ENCODE measurements at places on chromosomes 3 and 15.

DNA sequence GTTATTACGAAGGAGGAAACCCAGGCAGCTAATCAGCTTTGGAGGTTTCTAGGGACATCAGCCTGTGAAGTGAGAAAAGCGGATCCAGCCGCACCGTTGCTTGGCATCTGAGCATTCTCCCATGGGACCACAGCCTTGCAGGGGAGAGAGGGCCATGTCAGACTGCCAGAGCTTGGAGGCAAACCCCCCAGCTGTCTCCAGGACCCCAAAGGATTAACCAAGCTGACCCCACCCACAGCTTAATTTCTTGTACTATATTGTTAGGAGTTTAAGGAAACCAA lies 5.1 kb downstream of the IGDCC3 start:
- no peak for DNase-seq

DNA sequence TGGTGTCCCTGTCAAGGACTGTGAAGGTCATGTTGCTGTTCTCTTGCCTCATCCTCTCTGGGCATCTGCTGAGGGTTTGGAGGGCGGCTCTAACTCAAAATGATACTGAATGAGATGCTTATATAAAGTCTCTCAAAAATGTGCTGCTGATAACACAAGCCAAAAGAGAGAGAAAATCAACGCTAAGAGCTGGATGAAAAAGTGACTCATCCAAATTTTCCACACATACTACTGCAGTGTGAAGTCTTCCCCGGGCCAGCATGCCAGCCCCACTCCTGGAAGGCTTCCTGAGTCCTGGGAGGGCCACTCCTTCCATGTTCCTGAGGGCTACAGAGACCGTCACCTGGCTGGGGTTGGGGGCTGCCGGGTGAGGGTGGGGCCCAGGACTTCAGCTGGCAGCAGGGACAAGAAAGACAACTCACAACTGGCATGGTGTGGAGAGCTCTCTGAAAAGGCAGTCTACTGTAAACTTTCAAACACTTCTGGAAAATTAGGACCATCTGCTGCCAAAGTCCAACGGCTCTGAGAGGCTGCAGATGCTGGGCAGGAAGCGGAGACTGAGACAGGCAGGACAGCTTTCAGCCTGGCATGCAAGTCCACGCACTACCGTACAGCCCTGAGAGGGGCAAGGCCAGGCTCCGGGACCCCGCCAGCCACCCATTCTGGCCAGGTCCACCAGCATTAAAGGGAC lies 200.3 kb downstream of the ADAMTS17 start:
- DNase-seq: no peak

DNA sequence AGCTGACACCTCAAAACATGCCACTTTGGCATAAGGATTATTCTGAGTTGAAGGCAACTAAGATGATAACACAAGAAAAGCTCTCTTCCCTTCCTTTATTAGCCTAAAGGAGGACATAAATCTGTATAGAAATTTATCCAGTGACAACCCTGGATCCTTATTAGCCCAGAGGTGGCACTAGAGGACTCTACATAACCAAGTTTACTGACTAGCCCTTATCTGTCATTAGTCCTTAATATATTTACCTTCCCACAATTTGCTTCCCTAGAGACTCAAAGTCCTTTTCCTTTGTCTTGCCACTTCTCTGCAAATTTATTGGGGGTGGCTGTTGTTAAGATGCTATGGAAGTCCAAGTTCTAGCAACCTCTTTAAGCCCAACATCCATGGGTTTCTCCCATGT lies 26.7 kb downstream of the CEP70 start:
- no peak for DNase-seq

- DNase-seq: no peak
Measured at GRCh38 chr15:91885714-91886270, 32.3 kb downstream of the SLCO3A1 start.

DNA sequence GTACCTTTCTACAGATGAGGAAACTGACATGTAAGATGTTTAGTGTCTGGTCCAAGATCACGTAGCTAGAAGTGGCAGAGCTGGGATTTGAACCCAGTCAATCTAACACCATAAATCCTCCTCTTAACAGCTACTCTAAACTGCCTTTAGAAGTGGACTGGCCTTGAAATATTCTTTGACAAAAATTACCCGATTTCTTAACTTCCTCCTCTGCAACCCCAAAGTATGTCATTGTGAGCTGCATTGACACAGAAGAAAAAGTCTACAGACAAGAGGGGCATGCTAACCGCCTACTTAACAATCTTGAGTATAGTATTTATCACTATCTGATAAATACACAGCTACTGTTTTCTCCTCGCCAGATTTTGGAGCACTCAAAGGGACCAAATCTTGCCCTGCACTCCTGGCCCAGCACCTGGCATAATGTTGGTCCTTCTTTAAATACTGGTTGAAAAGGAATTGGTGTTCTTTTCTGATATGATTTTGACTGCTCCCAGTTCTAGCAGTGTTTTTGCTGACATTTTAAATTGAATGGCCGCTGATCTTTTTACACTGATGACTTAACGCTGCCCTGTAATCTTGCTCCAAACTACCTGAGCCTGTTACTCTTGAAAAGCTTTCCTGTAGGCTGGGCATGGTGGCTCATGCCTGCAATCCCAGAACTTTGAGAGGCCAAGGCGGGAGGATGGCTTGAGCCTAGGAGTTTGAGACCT lies 36.9 kb downstream of the ITPR1 start:
- no peak for DNase-seq

DNA sequence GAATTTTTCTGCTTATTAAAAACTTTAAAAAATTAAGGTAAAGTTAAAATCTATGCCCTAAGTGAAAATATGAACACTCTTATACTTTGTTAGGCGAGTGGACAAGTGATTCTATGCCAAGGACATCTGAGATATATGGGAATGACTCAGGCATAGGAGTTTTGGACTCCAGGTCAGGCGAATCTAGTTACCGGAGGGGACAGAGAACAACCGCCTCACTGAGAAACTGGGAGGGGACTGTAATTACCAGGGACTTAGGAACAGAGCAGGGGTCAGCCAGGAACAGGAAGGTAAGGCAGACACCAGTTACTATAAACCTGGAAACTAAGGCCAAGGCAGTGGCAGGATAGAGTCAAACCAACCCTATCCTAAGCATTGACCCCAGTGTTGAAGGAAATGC lies 16.8 kb upstream of the ATP1B3 start:
- DNase-seq: no peak

GRCh38 chr3:29700256-29700655 lies 419.4 kb downstream of the RBMS3 start:
- no peak for DNase-seq

DNA sequence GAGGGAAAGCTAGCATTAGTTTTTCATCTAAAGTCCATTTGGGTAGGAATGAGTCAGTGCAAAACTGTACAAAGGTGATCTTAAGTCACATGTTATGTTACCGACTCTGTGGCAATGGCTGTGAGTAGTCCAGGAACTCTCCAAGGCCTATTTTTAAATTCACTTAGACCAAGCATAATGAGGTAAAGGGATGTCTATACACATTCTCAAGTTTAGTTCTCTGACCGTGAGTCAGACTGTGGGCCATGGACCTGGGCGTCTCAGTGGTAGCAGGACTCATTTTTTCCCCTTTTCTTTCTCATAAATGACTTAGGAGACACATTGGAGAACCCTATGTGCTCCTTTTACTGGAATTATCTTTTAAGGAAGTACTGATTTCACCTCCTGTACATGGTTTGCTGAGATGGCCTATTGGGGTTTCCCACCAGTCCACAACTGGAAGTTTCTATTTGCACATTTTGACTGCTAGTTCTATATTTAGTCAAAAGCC lies 488.7 kb upstream of the TPRG1 start:
- peak; percentile 73 for DNase-seq

GRCh38 chr3:106593381-106593780 lies 724.6 kb upstream of the CBLB start:
- no peak for DNase-seq

DNA sequence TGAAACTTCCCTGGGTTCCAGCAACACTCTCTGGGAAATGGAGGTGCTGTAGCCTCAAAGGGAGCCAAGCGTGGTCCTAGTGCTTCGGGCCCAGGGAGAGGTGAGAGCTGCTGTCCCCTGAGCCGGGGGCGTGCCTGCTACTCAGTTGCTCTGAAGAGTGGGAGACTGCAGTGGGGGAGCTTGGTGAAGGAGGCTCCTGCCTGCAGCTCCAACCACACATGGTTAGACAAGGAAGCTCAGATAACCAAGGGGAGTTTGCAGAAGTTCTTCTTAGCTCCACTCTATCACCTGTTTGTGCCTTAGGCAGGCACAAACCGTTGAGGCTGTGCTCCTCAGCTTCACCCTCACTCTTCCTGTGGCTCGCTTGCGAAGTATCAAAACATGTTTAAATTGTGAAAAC lies 53.6 kb upstream of the TRPM1 start:
- no peak for DNase-seq

DNA sequence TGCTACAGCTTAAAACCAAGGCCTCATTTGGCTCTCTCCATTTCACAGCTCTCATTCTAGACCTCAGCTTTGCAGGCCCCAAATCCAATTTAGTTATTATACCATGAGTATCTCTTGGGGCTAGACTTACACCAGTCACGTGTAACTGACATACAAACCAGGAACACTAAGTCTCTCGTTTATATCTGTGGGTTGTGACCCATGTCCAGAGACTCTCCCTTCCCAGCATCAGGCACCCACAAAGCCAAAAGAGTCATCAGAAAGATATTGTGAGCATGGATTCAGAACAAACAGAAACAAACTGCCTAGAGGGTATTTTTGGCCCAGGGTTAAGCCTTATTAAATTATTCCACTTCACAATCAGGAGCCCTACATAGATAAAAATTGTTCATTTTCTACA lies 5.6 kb upstream of the CCDC13 start:
- peak; percentile 86 for DNase-seq

DNA sequence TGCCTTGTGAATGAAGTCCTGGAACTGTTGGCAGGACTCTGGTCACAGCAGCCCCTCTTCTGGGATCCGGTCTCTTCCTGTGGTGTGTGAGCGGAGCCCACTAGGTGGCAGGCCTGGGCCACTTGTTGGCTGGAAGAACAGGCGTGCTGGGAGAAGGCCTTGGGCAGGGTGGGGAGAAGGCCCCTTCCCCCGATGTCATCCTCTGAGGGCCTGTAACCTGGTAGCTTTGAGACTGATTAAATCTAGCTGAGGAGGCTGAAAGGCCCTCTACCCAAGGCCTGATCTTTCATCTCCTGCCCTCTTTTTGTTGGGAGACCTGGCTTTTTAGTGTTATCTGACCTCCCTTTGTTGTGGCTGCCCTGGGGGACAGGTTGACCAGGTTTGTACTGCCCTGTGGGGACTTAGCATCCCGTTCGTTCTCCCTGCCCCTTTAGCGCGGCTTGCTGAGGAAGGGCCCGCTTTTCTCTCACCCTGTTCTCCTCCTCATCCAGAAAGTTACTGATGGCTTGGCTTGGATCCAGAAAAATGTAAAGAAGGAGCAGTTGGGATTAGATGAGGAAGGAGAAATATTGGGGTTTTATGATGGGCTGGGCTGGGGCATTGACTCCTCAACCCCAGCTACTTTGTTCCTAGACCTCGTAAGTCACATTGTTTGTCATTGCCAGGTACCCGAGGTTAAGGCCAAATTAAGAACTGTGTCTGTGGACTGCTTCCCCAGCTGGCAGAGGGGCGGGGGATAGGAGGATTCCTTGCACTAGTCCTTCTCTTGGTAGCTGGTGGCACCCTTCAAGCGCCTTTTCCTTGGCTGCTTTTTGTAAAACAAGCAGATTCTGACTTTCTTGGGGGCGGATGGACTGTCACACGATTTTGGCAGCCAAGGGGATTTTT lies 48.5 kb downstream of the CHCHD6 start:
- DNase-seq: peak; percentile 65

- no peak for DNase-seq
Measured at GRCh38 chr3:39121621-39122020, 14.1 kb downstream of the TTC21A start.

DNA sequence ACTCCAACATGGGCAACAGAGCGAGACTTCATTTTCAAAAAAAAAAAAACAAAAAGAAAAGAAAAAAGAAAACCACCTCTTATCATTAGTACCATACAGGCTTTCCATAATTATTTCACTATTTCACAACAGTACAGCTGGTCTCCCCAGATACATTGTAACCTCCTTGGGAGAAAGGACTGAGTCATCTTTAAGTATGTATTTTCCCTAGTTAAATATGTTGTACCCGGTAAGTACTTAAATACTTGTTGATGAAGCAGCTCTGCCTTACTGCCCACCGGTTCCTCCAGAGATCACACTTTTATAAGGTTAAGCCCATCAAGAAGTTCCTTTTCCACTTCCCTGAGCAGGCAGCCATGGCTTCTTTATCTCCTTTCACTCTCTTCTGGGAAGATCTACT lies 789.5 kb upstream of the CFAP20DC start:
- peak; percentile 9 for DNase-seq

DNA sequence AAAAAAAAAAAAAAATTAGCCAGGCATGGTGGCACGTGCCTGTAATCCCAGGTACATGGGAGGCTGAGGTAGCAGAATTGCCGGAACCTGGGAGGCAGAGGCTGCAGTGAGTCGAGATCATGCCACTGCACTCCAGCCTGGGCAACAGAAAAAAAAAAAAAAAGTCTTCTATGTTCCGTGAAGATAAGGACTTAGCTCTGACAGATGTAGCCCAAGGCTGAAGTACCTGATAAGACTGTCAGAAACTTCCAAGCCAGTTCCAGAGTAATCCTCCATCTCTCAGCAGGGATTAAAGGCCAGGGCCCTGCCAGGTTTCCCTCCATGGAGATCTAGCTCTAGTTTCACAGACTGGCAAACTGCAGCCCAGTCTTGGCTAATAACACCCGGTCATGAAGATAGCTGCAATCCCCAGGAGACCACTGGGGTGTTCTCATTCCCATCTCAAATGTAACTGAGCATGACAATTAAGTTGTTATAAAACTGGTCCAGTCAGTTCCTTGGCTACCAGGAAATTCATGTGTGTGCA lies 8.5 kb downstream of the CDCP1 start:
- no peak for DNase-seq

- no peak for DNase-seq
Measured at GRCh38 chr3:82038556-82038955, 277.1 kb upstream of the GBE1 start.

GRCh38 chr15:35858707-35859106 lies 312.7 kb upstream of the DPH6 start:
- no peak for DNase-seq

GRCh38 chr3:140285380-140285779 lies 350.4 kb downstream of the CLSTN2 start:
- no peak for DNase-seq

DNA sequence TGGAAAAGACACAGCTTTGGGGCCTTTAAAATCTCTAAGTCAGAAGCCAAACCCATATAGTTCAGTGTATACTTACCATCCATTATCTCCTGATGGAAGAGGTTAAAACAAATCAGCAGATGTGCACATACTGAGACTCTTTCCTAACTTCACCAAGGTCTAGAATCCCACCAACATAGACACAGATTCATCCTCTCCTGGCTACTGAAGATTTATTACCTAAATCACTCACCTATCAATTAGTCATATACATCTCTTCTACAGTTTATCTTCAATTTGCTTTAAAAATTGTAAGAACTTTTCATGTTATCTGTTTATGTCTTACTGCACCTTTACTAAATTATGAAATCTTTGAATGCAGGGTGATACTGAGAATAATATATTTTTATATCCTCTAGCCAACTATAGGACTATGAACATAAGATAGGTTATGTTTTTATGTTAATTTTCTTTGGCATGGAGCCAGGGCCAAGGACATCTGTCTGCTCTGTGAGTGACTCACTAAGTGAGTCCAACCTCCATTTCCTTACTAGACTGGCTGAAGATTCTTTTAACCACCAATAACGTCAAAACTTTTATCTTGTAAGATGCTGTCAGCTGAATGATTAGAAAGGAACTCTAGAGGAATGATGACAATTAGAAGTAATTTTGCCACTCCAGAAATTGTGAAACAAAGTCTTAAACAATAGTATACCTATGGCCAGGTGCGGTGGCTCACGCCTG lies 397.6 kb downstream of the FOXP1 start:
- peak; percentile 29 for DNase-seq
